ENCODE measurements at places on chromosomes 2 and 18.

DNA sequence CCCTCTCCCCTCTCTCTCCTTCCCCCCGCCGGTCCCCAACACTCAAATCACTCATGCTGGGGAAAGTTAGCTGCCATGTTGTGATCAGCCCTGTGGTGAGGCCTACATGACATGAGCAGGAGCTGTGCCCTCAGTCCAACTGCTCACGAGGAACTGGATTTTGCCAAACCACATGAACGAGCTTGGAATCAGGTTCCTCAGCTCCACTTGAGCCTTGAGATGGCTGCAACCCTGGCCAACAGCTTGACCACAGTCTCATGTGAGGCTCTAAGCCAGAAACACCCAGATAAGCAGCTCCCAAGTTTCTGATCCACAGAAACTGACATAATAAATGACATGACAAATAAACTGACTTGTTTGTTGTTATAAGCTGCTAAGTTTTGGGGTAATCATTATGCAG is 38.4 kb downstream of the ARL4C start:
- DNase-seq = no peak

GRCh38 chr2:236964291-236964690 is 121.4 kb upstream of the COPS8 start:
- DNase-seq = peak; percentile 65

GRCh38 chr18:22559414-22560274 is 141.9 kb upstream of the CTAGE1 start:
- DNase-seq = peak; percentile 35

- no peak for DNase-seq
These were observed 119.1 kb upstream of the SCN1A start for GRCh38 chr2:166246901-166247300.

DNA sequence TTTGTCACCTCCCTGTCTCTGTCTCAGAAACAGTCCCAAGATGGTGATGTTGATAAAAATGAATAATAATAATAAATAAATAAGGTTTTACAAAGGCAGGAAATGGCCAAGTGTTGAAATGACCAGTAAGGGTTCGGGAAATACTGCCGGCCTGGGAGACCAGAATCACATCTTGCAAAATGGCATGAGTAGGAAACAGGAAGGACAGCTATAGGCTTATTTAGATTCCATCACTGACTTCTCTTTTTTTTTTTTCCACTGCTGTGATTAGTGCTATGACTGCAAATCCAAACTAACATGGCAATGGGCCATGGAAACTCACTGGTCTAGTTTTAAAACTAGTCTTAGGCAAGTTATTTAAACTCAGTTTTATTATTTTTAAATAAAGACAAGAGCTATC is 60.6 kb downstream of the SCN1A start:
- no peak for DNase-seq

DNA sequence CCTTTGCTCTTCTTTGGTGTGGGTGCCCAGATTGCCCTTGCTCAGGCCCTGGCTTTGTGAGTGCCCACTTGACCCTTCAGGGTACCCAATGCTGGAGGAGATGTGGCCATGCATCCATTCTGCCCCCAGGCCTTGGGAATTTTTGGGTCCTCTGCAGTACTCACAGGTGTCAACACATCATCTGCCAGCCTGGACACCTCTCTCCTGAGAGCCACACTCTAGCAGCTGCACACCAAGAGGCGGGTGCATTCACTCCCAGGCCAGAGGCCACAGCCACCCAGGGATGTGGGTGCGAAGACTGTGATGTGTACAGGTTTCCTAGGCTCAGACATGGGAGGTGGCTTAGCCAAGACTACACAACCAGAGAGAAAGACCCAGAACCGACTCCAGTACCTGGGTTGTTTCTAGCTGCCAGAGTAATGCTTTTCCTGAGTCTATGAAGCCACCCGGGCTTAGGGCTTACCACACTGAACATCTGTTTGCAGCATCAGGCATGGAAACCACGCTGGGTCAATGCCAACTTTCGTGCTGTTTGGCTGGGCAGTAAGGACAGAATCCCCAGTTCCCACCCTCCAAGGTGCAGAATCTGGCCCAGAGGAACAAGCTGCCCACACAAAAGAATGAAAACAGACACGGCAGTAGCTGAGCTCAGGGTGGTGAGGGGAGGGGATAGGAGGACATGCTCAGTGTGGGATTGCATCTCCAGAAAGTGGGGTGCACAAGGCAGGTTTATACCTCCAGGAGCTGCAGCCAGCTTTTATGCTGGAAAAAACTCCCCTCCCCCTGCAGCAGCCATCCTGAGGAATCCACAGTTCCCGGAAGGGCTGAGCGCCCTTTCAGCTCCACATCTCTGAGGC is 40.1 kb downstream of the KCNF1 start:
- no peak for DNase-seq

DNA sequence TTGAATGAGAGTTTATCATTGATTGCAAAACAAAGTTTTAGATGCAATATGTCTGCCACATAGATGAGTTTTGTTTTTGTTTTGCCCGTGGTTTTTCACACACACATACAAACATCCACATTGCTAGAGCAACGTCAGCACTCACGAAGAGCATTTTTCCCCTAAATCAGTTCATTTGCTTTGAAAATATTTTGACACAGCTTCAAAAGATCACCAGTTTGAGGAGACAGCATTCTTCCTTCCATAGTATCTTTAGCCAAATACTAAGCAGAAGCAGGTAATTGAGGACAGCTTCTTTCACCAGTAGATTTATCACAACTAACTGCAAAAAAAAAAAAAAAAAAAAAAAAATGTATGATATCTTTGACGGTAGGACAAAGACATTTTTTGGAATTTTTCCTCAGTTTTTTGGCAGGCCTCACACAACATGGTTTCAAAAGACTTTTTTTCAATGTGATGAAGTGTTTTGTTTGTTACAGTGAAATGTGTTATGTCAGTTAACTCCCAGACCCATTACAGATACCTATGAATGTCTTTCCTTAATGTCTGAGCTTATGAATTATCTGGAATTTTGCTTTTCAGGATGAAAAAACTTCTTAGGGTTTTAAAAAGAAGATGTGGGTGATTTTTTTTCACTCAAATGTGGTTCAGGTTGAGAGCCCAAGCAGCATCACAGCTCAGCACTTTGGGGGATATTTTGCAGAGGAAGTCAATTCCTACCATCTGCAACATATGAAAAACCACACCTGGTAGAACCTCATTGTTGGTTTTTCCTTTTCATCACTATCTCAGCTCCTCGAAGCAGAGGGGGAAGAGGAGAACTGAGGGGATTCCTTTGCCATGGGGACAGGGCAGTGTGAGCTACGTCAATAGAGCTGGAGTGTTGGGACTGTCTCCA is 31.6 kb downstream of the AOX1 start:
- DNase-seq = no peak

DNA sequence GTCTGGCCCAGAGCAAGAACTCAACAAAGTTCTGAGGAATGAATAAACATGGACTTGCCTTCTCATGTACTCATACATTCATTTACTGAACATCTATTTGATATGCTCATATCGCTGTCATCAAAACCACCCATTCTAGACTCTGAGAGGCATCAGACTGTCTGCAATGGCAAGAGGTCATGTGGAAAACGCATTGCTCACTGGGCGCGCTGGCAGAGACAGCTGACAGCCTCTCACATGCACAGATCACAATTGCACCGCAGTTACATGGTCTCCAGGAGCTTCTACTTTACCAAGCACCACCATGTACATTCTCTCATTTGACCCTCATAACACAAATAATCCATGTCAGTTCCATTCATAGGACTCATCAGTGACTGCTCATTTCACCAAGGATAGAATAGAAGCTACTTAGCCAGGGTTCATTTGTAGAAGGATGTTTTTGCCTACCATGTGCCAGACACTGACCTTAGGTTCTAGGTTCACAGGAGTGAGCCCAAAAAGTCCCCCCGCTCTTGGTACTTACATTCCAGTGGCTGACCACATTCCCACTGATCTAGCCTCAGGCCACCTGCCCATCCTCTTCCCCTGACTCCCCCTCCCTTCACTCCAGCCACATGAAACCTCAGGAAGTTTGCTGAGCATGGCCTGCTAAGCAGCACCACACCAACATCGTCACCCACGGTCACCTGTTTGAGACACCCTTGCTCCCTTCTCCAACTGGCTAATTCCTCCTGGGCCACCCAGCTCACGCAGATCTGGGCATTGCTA is 6.1 kb downstream of the FAM124B start:
- no peak for DNase-seq

DNA sequence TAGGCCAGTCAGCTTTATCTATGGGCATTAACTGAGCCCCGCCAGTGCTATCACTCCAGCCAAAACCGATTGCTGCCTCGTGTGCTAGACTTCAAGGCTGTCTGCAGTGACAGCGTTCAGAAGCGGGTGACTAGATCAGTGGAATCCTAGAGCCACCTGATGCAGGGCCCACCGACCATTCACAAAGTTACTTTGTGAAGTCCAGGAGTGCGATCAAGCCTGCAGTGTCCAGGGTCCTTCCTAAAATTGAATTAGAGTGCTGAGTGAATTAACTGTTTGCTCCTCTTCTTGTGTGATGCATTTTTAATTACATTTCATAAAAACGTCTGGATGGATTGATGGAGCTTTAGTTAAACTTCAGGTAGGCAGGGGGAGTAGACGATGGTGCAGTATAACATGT is 13.9 kb downstream of the PCARE start:
- no peak for DNase-seq

GRCh38 chr2:219658196-219658846 is 30.9 kb downstream of the SLC4A3 start:
- no peak for DNase-seq

DNA sequence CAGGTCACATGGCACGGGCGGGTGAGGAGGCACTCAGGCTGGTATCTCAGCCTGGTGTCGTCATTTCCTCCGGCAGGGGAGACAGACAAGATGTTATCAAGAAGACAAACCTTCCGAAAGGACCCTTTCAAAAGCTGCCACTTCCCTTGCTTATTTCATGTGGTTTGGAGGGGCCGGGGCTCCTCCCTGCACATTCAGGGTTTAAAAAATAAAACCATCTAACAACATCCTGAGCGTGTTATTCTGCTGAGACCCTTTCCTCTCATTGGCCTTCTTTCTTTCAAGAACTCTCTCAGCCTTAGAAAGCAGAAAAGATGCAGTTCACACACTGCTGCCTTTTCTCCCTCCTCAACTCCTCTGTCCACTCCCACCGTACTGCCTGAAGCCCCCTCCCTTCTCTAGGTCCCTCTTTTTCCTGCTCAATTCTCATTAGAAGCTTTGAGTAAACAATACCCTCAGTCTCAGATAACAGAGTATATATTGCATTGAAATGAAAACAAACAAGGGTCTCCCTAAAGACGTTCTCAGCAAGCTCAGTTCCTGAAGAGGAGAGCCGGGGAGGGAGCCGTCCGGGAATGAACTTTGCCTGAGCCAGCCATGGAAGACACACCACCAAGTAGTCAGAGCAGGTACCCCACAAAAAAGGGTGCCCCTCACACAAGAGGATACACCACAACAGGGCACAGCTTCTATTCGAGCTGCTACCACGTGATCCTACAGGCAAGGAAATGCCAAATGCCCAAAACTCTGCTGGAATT is 9.7 kb downstream of the SMAD7 start:
- no peak for DNase-seq

DNA sequence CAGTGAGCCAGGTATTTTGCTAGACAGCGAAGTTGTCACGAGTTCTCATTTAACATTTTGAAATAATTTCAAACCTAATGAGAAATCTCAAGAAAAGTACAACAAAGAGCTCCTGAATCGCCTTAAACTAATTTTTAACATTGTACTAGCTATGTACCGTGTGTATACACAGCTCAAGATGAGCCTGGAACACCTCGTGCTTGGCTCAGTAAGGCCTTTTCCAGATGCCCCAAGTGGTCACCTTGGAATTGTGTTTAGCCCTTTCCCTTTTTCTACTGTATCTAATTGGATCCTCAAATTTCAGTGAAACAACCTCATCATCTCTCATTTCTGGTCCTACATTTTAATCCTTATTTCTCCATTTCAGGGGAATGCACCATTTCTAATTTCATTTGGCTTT is 7.2 kb downstream of the PTPN4 start:
- no peak for DNase-seq

DNA sequence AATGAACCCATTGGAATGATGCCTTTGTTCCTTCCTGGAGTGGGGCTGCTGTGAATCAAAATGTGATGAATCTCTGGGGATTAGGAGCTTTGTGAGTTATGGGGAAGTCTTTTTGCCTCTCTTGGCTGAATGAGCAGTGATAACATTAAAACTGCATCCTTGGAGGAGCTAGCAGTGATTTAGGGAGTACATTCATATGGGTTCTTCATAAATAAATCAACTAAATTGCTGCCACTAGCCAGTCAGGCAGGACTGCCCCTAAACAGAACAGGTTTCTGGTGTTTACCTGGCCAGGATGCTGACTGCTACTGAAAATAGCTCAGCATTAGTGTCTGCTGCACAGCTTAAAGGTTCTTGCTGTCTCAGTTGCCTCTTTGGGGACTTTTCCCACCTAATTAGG is 244.5 kb upstream of the MEX3C start:
- DNase-seq = no peak

- no peak for DNase-seq
These were observed 512.7 kb downstream of the CMPK2 start for GRCh38 chr2:6352906-6353515.

DNA sequence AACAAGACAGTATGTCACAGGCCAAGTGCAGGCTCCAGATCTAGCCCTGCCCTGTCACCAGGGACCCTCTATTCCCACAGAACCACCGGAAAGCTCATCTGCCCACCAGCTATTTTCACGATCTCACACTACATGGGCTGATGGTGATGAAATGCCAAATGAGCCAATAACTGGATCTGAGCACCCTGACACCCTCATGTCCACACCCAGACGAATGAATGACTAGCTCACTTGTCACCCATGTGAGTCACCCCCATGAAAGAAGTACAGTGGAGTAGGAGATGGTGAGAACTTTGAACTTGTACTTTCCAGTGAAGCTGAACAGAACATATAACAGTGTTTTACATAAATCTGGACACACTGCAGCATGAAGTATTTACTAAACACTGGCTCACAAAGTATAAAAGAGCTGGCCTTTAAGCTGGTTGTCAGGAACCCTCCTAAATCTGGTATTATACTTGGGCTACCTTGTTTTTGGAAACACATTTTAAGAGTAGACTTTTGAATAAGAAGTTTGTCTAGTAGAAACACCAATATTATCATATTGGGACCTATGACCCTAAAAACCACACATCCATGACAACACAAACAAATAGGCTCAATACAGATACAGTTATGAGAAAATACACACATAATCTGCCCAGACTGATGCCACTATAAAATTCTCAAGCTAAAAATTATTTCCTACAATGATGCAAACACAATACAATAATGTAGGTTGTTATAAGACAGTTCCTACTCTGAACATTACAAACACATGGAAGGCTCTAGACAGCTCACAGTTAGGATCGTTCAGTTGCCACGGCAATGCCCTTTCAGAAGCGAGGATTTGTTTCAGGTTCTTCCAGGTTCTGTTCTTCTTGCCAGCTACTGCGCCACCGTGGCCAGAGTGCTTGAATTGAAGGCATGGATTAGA is 19.0 kb downstream of the INO80C start:
- DNase-seq = no peak

DNA sequence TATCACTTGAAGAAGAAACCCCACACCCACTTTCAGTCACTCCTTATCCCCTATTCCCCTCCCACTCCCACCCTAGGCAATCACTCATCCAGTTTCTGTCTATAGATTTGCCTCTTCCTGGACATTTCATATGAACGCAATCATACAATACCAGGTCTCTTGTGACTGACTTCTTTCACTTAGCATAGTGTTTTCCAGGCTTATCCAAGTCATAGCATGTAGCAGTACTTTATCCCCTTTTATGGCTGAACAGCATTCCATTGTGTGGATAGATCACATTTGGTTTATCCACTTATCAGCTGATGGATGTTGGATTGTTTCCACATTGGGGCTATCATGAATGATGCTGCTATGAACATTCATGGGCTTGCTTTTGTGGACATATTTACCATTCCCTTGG is 6.6 kb downstream of the CFAP221 start:
- DNase-seq = no peak

GRCh38 chr2:15984368-15985255 is 44.3 kb downstream of the MYCN start:
- no peak for DNase-seq

Measured in tibial nerve (tissue), 4 donors.